Fibroblast of the aortic adventitia (primary cell): ENCODE measurements at places on chromosomes 13 and 19.

DNA sequence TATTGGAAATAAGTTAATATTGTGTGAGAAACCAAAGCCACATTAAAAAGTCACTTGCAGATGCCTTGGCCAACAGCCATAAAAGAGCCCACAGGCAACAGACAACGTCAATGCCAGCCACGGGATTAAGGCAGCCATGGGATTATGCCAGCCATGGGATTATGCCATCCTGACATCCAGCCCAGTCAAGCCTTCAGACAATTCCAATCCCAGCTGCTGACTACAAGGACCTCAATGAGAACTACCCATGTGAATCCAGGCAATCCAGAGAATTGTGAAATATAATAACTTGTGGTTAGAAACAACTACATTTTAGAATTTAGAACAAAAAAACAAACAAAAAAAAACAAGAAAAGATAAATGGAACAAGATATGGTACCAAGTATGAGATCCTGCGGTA is 356.6 kb downstream of the EFNB2 start:
- DNase-seq, result no peak

DNA sequence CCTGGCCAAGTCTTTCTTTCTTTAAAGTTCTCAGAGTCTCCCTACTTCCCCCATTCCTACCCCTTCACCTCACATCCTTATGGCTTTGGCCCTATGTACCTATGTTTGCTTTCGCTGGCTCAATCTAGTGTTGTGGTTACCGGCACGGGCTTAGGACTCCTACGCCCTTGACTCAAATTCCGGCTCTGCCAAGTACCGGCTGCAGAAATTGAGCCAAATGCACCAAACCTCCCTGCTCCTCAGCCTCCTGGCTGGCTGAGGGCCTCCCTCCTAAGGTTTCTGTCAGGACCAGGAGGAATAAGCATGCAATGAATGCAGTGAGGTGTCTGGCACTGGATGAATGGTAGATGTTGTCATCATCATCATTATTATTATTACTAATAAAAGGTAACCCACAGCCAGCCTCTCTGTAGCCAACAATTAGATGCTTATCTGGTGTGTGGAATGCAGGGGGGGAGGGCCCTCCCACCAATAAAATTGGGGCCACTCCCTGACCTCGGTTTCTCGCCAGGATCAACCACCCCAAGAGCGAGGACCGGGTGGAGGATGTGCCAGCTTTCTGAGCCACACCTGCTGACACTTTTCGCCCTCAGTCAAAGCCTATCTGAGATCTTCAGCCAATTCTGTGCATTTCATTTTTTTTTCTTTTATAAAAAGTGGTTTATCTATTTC is 20.7 kb downstream of the KLK5 start:
- DNase-seq, result no peak

DNA sequence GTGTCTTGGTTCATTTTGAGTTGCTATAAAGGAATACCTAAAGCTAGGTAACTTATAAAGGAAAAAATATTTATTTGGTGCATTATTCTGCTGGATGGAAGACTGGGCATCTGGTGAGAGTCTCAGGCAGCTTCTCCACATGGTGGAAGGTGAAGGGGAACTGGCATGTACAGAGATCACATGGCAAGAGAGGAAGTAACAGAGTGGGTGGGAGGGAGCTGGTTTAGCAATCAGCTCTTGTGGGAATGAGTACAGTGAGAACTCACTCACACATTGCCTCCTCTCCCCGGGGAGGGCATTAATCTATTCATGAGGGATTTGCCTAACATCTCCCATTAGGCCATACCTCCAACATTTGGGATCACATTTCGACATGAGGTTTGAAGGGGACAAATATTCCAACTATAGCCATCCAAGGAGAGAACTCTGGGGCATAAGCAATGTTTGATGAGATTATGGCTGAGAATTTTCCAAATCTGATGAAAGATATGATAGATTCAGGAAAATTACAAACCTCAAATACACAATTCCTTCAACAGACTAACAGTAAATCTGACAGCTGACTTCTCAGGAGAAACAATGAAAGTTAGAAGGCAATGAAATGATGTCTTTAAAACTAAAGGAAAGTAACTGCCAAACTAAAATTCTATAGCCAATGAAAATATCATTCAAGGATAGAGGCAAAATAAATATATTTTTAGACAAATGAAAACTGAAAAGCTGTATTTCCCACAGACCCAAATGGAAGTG is 52.5 kb downstream of the MTUS2 start:
- no peak for DNase-seq

- peak; percentile 27 for DNase-seq
These were observed 908.9 kb upstream of the MIR17HG start for GRCh38 chr13:90438576-90438975.

GRCh38 chr13:20814224-20814910 is 40.6 kb upstream of the EEF1AKMT1 start:
- peak; percentile 94 for DNase-seq

- no peak for DNase-seq
These were observed 29.9 kb upstream of the CEBPA start for GRCh38 chr19:33332248-33332647.

DNA sequence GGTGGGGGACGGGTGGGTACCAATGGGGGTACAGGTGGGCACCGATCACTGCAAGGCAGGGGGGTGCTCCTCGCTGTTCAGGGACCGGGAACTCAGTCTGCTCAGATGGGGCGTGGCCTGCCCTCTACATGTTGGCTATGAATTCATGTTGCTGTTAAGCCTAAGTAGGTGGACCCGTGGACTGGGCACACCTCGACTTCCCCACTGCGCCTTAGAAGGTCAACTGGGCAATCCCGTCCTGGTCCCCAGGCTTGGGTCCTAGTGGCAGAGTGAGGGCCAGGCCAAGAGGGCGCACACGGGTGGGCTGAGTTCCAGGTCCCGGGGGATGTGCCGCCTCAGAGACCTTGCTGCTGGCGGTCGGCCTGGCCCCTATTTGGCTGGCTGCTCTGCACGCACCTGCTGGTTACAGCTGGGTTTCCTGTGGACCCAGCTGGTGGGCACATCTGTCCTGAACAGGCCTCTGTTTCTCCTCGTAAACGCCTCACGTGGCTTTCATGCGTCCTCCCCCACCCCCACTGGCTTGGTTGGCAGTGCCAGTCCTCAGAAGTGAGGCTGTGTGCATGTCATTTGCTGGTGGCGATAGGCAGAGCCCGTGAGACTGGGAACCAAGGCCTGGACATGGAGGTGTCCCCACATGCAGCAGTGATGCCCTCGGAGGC is 13.5 kb upstream of the ZNF554 start:
- DNase-seq, result no peak

DNA sequence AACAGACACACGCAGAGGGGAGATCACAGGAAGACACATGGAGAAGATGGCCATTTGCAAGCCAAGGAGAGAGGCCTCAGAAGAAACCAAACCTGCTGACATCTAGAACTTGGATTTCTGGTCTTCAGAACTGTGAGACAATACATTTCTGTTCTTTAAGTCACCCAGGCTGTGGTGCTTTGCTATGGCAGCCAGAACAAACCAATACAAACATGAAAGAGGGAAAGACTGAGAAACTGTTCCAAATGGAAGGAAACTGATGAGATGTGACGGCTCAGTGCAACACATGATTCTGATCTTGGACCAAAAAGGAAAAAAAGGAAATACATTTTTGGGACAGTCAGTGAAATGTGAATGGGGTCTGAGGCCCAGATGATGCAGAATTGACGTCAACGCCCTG is 30.2 kb upstream of the SACS start:
- peak; percentile 35 for DNase-seq

DNA sequence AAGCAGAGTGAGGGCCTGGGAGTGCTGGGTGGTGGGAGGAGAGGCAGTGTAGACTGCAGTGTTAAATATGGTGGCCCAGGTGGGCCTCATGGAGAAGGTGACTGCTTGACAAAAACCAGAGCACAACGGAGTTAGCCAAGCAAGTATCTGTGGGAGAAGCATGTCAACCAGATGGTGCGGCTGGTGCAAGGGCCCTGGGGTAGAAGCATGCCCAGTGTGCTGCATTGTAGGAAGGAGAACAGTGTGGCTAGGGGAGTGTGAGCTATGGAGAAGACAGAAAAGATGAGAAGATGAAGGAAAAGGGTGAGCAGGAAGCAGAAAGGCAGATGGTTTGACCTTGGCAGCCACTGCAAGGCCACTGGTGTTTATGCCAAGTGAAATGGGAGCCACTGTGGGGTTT is 2.2 kb upstream of the VSTM2B start:
- DNase-seq, result no peak

- DNase-seq, result peak; percentile 78
These were observed 20.2 kb upstream of the ERVV-1 start for GRCh38 chr19:52993342-52994178.

DNA sequence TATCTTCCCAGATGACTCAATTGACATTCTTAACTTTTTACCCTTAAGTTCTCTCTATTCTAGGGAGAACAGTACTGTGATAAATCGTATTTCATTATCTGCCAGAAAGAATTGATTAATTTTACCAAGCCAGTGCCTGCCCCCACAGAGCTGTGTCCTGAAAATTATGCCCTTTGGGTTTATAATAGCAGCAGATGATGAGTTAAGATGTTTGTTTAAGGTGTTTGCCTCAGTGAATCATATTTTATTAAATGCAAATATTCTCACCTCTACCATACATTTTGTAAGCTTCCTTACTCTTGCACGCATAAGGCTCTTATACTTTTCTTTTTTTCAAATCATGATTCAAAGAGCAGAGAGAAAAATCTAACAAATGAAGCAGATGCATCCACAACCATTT is 318.6 kb downstream of the DCT start:
- DNase-seq, result no peak

DNA sequence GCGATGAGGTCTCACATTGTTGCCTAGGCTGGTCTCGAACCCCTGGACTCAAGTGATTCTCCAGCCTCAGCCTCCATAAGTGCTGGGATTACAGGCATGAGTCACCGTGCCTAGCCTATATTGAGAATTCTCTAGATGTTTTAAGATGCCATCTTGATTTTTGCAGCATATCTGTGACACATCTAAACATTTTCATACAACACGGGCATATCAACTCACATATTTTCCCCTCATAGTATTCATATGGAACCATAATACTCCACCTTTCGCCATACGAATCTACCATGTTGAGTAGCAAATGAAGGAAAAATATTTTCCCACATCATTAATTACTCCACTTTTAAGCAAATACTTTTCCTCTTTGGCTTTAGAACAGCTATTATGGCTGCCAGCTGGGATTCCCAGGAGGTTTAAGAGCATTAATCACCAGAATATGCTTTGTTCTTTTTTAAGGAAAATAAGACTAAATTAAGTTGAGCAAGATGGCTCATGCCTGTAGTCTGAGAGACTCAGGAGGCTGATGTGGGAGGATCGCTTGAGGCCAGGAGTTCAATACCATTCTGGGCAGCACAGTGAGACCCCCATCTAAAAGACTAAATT is 56.9 kb upstream of the GTF2F2 start:
- peak; percentile 90 for DNase-seq

DNA sequence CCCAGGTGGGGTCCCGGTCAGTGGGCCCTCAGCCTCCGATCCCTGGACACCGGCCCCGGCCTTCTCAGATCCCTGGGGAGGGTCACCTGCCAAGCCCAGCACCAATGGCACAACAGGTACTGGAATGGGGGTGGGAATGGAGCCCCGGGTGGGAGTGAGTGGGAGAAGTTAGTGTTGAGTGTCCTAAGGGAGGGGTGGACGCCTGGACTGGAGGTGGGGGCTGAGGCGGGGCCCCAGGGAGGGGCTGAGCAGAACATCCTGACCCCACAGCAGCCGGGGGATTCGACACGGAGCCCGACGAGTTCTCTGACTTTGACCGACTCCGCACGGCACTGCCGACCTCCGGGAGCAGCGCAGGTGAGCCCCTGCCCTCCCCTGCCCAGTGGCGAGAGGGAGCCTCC is 17.7 kb downstream of the EPN1 start:
- DNase-seq, result no peak
